Endothelial cell of coronary artery (primary cell): ENCODE measurements at places on chromosomes 2 and 18. TPM values are rescaled to one million over a fixed set of nuclear protein-coding genes. Genes with fewer than 3 reads are reported as not detected.

GPR45 gene
- total RNA-seq, result not detected in 2 replicates

EML6 gene
- 0.56 and 0.63 TPM in 2 replicates for total RNA-seq

CD226 gene
- 0.09 TPM in 2 replicates for total RNA-seq

SLC66A2 gene
- total RNA-seq, result 37.2 and 39.0 TPM in 2 replicates

C1D gene
- 12.1 and 12.7 TPM in 2 replicates for total RNA-seq

SERPINB3 gene
- not detected in 2 replicates for total RNA-seq

KCNG2 gene
- not detected in 2 replicates for total RNA-seq

OTOS gene
- not detected in 2 replicates for total RNA-seq

BOD1L2 gene
- not detected in 2 replicates for total RNA-seq
